ENCODE measurements at places on chromosomes 5 and 9. TPM values are rescaled to one million over a fixed set of nuclear protein-coding genes. Genes with fewer than 3 reads are reported as not detected.

Gene HRH2
- 12.6 TPM for total RNA-seq

Gene MAPKAP1
- total RNA-seq: 55.6 TPM

Gene CERCAM
- 46.0 TPM for total RNA-seq

Gene SELENOP
- 580 TPM for total RNA-seq

Gene SPAAR
- 4.5 TPM for total RNA-seq

Gene PCDHGA7
- 8.0 TPM for total RNA-seq

Gene SLC34A3
- not detected for total RNA-seq

Gene RANBP17
- total RNA-seq: 13.6 TPM

Gene RELL2
- 1.5 TPM for total RNA-seq

DNA sequence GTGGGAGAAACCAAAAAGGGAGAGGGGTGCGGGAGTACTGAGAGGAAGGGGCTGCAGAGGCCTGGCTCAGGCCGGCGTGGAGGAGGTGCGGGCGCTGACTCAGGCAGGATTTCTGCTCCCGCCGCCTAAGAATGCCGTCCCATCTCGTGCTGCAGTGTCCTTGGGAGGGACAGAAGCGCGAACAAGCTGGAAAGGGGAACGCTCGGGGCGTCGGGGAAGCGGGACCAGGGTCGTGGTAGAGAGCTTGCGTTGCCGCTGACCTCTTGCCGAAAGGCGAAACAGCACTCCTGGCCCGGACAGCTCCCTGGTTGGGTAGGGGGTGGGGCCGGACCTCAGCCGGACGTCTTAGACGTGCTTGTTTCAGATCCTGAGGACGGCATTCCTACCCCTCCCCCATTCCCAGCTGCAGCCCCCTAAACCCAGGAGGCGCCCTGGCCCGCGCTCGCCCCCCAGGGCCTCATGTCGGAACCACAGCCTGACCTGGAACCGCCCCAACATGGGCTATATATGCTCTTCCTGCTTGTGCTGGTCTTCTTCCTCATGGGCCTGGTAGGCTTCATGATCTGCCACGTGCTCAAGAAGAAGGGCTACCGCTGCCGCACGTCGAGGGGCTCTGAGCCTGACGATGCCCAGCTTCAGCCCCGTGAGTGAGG, 1.1 kb downstream of the RELL2 start:
- H3K27me3 ChIP-seq: no peaks in the 10 kb centered on the region
- no peak overlapping the region for H3K27ac ChIP-seq
- H3K4me1 ChIP-seq: no peaks in the 10 kb centered on the region
- no peaks in the 10 kb centered on the region for H3K36me3 ChIP-seq

GRCh38 chr5:73630765-73631164, 4.8 kb downstream of the ARHGEF28 start:
- H3K4me1 ChIP-seq: no peaks in the 10 kb centered on the region
- H3K4me3 ChIP-seq: no peak overlapping the region
- H3K27me3 ChIP-seq: no peaks in the 10 kb centered on the region
- H3K27ac ChIP-seq: no peak overlapping the region
- no peaks in the 10 kb centered on the region for H3K36me3 ChIP-seq

DNA sequence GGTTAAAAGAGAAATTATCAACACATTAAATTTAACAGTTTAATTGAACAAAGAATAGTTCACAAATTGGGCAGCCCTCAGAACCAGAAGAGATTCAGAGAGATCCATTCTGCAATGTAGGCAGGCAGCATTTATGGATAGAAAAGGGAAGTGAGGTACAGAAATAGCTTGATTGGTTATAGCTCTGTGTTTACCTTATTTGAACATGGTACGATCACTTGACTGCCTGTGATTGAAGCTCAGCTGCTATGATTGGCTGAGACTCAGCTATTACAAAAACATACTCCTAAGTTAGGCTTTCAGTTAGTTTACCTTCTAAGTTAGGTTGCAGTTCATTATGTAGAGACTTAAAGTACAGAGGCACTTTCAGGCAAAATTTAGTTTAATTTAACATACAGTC, 7.3 kb downstream of the CNTRL start:
- H3K4me1 ChIP-seq: no peaks in the 10 kb centered on the region
- no peak for DNase-seq
- no peaks in the 10 kb centered on the region for H3K27me3 ChIP-seq
- no peak overlapping the region for H3K27ac ChIP-seq

GRCh38 chr9:97772145-97772544, 75.0 kb upstream of the XPA start:
- H3K4me3 ChIP-seq: no peak overlapping the region
- no peaks in the 10 kb centered on the region for H3K36me3 ChIP-seq
- DNase-seq: no peak
- no peaks in the 10 kb centered on the region for H3K4me1 ChIP-seq

DNA sequence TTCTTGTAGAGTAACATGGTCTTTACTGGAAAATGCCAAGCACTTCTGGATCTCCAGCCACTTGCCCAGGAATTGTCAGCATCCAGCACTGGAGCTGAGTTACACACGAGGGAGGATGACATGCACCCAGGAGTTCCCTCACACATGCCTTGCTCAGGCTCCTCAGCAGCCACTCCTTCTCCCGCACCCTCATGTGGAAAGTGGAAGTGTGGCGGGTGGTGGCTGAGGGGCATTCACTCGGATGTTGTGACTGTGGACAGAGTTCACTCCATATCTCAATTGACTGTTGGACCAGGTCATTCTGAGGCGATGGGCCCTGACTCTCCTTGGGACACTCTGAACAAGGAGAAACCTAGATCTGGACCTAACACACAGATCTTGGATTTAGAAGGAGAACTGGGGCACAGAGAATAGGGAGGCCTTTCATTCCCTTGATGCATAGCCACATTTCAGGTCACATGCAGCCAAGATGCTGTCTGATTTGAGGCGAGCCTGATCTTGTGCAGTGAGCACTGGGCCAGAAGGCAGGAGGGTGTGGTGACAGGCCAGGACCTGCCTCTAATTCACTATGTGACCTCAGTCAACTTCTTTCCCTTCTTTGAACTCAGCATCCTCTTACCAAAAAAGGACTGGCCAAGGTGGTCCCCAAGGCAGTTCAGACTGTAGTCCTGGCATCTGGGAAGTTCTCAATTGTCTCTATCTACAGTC, 62.1 kb downstream of the CYSTM1 start:
- no peak overlapping the region for H3K27ac ChIP-seq
- H3K36me3 ChIP-seq: no peaks in the 10 kb centered on the region
- no peak for DNase-seq
- no peaks in the 10 kb centered on the region for H3K27me3 ChIP-seq
- no peaks in the 10 kb centered on the region for H3K4me1 ChIP-seq

- peak overlapping the region; percentile 76 for H3K4me3 ChIP-seq
- no peaks in the 10 kb centered on the region for H3K4me1 ChIP-seq
- H3K27ac ChIP-seq: peak overlapping the region; percentile 44
- H3K27me3 ChIP-seq: no peaks in the 10 kb centered on the region
- DNase-seq: no peak
Observed at GRCh38 chr5:181243018-181243563, 615 bp downstream of the RACK1 start.

DNA sequence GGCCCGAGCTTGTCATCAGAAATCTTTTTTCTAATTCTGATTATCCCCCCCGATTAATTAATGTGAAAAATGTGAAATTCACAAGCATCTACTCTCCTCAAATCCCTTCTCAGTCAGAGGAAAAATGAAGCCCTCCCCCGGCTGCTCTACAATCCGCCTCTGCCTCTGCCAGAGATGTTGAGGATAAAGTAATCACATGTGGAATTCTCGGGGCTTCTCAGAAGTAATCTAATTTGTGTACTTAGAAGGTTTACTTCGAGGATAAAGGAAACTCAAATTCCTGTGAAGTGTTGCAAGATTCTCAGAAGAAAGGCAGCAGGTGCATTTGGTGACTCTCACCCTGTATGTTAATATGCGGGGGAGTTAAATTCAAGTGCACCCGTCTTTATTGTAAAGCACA, 726.1 kb upstream of the ADAMTS16 start:
- H3K27ac ChIP-seq: no peak overlapping the region
- H3K4me1 ChIP-seq: no peaks in the 10 kb centered on the region
- no peaks in the 10 kb centered on the region for H3K27me3 ChIP-seq
- no peak for DNase-seq
- H3K36me3 ChIP-seq: no peaks in the 10 kb centered on the region

GRCh38 chr5:9833871-9834270, 203.7 kb upstream of the TAS2R1 start:
- no peaks in the 10 kb centered on the region for H3K36me3 ChIP-seq
- H3K27ac ChIP-seq: no peak overlapping the region
- DNase-seq: no peak
- H3K4me1 ChIP-seq: no peaks in the 10 kb centered on the region
- H3K27me3 ChIP-seq: peaks cover 1% of the 10 kb centered on the region
- H3K4me3 ChIP-seq: no peak overlapping the region

GRCh38 chr9:10268531-10269485, 344.0 kb downstream of the PTPRD start:
- peaks cover 1% of the 10 kb centered on the region for H3K4me1 ChIP-seq
- DNase-seq: no peak
- no peaks in the 10 kb centered on the region for H3K36me3 ChIP-seq
- H3K27me3 ChIP-seq: no peaks in the 10 kb centered on the region

GRCh38 chr9:134208310-134208841, 44.0 kb upstream of the RNU6ATAC start:
- no peaks in the 10 kb centered on the region for H3K27me3 ChIP-seq
- DNase-seq: peak; percentile 86
- H3K4me1 ChIP-seq: no peaks in the 10 kb centered on the region

DNA sequence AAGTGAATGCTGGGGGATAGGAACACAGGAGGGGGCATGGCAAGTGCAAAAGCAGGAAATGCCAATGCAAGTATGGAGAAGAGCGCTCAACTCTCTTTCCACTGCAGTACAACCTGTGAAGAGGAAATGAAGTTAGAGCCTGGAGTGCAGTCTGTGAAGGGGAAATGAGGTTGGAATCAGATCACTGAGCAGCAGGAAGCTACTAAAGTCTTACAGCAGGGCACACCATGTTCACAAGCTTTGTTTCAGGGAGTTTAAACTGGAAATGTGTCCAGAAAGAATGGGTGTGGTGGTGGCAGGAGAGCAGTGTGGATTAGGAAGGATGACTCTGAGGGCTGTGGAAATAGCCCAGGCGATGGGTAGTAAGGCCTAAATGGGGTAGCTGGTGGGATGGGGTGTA, 15.4 kb downstream of the ARHGEF37 start:
- H3K4me3 ChIP-seq: no peak overlapping the region
- DNase-seq: no peak
- no peak overlapping the region for H3K27ac ChIP-seq
- H3K36me3 ChIP-seq: peaks cover 5% of the 10 kb centered on the region

GRCh38 chr9:90544488-90544887, 98.1 kb downstream of the DIRAS2 start:
- no peaks in the 10 kb centered on the region for H3K36me3 ChIP-seq
- no peak overlapping the region for H3K4me3 ChIP-seq
- DNase-seq: no peak
- H3K27ac ChIP-seq: no peak overlapping the region
- H3K27me3 ChIP-seq: no peaks in the 10 kb centered on the region
- no peaks in the 10 kb centered on the region for H3K4me1 ChIP-seq

- no peaks in the 10 kb centered on the region for H3K4me1 ChIP-seq
- H3K27ac ChIP-seq: no peak overlapping the region
- H3K4me3 ChIP-seq: no peak overlapping the region
- no peak for DNase-seq
- H3K36me3 ChIP-seq: no peaks in the 10 kb centered on the region
- no peaks in the 10 kb centered on the region for H3K27me3 ChIP-seq
Observed at GRCh38 chr5:115147052-115147451, 22.7 kb downstream of the TRIM36 start.

- H3K4me1 ChIP-seq: peaks cover 8% of the 10 kb centered on the region
- no peak overlapping the region for H3K27ac ChIP-seq
- DNase-seq: no peak
Observed at GRCh38 chr5:123294544-123294943, 128.7 kb downstream of the CEP120 start.

DNA sequence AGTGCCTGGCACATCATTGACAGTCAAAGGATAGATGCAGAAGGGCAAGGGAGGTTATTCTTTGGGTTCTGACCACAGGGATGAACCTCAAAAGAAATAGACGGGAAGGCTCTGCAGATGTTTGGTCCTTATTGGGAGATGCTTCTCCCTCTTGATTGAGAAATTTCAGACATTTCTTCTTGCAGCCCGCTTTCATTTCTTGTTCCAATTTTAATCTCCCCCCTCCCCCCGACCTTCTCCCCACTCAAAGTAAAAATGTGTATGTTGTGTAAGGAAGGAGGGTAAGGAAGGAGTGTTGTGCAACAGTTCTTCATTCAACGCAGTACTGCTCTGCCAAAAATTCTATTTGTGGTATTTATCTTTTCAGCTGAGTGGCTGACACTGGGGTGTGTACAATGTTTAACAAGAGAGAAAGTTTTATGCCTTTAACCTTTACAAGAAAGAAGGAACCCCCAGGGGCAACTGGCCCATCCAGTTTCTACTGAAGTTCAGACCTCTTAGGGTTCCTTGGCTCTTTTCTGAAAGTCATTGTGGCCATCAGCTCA, 46.3 kb upstream of the TNFSF15 start:
- no peak overlapping the region for H3K4me3 ChIP-seq
- DNase-seq: no peak
- H3K4me1 ChIP-seq: no peaks in the 10 kb centered on the region
- H3K36me3 ChIP-seq: no peaks in the 10 kb centered on the region

DNA sequence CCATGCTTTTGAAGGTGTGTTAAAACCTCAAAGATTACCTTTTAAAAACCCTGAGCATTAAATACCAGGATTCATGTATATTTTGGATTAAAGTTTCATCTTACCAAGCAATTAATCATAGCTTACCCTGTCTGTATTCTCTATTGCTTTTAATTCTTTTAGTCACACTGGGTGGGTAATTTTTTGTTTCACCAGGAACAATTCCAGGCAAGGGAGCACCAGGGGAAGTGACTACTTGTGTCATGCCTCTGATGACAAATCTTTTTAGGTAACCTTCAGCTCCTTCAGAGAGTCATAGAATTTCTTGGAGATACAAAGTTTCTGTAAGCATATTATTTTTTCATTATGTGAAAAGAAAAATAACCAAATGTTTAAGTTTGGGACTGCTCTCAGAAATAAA, 33.4 kb upstream of the ANXA1 start:
- no peaks in the 10 kb centered on the region for H3K36me3 ChIP-seq
- H3K4me3 ChIP-seq: no peak overlapping the region
- DNase-seq: no peak
- no peaks in the 10 kb centered on the region for H3K27me3 ChIP-seq

GRCh38 chr9:133701981-133702797, 36.0 kb downstream of the SARDH start:
- peak; percentile 74 for DNase-seq
- H3K27ac ChIP-seq: no peak overlapping the region
- H3K36me3 ChIP-seq: no peaks in the 10 kb centered on the region
- H3K4me3 ChIP-seq: no peak overlapping the region
- H3K27me3 ChIP-seq: no peaks in the 10 kb centered on the region
- H3K4me1 ChIP-seq: no peaks in the 10 kb centered on the region

DNA sequence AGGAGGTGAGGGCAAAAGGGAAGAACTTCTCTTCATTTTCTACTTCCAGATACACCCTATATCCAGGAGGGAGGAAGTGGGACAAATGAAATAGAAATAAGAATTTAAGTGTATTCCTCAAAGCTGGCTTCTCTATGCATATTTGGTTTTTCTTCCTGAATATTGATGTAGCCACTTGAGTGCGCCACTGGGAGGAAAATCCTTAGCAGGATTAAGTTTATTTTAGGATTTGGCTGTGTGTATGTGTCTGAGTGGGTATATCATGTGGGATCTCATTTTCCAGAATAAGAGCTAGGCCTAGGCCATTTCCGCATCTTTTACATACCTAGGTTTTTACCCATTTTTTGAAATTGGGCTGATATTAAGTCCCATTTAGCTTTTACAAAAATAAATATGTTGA, 42.5 kb downstream of the MAP1B start:
- H3K4me1 ChIP-seq: peaks cover 20% of the 10 kb centered on the region
- H3K36me3 ChIP-seq: peaks cover 5% of the 10 kb centered on the region
- peak overlapping the region; percentile 87 for H3K27ac ChIP-seq
- no peak overlapping the region for H3K4me3 ChIP-seq
- no peak for DNase-seq

Data from aorta (tissue), 5 donors.